ENCODE measurements at places on chromosomes 6 and 20.

DNA sequence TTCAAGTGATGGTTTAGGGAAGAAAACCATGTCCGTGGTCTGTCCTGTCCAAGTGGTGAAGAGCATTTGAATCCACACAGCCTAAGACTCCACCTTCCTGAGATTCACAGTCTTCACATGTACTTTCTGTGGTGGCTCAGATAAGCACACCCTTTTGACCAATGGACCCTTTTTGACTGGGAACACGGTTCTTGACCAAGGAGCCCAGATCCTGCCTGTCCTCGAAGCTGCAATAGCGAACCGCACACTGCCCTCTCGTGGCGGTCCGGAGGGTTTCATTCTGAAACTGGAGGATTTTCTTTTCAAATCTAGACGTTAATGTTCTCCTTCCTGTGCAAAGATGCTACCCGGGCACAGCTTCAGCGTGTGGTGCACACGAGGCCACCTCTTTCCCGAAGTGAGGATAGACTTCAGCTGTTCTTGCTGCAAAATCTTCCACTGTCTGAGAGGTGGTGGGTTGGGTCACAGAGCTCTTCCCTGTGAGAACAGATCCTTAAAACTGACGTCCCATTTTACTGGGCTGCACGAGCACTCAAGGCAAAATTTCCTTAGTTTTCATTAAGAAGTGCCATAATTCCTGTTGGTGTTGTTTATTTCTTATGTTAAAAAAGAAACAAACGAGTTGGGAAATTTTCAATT, 90.5 kb downstream of the SYNJ2 start:
- DNase-seq, result peak; percentile 72

DNA sequence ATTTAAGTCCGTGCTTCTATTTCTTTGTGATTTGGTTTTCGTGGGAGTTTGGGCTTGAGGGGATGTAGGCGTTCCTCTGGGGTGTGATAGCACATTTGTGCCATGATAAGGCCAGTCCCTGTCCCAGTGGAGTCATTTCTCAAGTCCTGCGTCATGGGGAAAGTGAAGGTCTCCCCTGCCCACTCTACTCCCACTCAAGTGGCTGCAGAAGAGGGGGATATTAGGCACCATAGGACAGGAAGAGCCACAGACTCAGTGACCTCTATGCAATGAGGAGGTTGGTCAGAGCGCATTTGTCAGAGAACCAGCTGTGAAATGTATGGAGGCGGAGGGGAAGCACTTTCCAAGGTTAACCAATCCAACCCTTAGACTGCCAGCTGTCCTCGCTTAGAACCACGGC, 51.9 kb upstream of the EDN1 start:
- no peak for DNase-seq

- peak; percentile 40 for DNase-seq
These were observed 4.6 kb downstream of the MEA1 start for GRCh38 chr6:43009124-43009523.

- DNase-seq, result peak; percentile 67
These were observed 58.2 kb upstream of the TRAF3IP2 start for GRCh38 chr6:111663692-111664564.

- DNase-seq, result no peak
These were observed 104.7 kb upstream of the CEP85L start for GRCh38 chr6:118755941-118756646.

GRCh38 chr6:130912434-130912833, 85.2 kb downstream of the SMLR1 start:
- DNase-seq, result no peak

DNA sequence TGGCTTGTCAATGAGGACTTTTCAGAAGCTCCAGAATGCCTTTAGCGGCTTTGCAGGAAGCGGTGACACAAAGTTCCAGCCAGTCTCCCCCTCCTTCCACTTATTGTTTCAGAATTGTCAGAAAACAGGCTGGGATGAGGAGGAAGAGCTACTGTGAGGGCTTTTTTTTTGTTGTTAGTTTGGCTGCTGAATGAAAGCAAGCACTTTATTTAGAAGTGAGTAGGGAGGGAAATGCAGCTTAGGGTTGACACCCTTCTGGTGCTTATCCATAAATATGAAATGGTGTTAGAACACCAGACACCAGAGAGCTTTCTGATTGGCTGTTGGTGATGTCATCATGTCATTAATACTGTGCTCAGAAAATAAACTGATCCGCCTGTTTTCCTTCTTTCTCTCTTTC, 251.5 kb downstream of the SOX4 start:
- DNase-seq, result no peak

- peak; percentile 69 for DNase-seq
These were observed 16.1 kb downstream of the TTPAL start for GRCh38 chr20:44491635-44492395.

GRCh38 chr20:36585410-36586125, 12.2 kb downstream of the TGIF2 start:
- peak; percentile 66 for DNase-seq

DNA sequence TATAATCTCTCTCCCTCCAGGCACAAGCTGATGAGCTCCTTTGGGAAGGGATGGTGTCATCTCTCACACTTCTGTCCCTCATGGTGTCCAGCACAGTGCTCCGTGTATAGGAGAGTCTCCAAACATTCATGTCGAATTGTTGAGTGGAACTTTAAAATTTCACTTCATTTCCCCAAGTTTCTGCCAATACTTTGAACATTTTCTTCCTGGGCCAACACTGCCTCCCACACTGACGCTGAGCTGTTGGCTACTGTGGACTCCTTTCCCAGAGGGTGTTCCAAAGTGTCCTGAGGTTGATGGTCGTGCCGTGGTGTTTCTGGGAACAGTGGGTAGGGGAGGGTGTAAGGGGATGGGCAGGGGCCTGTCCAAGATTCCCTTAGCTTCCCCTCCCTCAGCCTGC, 122.7 kb downstream of the TIAM2 start:
- no peak for DNase-seq

GRCh38 chr6:137744877-137745276, 122.2 kb upstream of the TNFAIP3 start:
- DNase-seq, result no peak

DNA sequence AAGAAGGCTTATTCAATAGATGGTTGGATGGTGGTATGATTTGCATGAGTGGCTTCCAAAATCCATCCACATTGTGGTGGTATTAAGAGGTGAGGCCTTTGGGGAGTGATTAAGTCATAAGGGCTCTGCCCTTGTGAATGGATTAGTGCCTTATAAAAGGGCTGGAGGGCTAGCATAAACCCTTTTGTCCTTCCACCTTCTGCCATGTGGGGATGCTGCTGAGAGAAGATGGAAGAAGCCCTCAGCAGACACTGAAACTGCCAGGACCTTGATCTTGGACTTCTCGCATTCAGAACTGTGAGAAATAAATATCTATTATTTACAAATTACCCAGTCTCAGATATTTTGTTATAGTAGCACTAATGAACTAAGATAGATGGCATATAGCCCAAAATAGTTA, 27.8 kb upstream of the SRPK1 start:
- no peak for DNase-seq

DNA sequence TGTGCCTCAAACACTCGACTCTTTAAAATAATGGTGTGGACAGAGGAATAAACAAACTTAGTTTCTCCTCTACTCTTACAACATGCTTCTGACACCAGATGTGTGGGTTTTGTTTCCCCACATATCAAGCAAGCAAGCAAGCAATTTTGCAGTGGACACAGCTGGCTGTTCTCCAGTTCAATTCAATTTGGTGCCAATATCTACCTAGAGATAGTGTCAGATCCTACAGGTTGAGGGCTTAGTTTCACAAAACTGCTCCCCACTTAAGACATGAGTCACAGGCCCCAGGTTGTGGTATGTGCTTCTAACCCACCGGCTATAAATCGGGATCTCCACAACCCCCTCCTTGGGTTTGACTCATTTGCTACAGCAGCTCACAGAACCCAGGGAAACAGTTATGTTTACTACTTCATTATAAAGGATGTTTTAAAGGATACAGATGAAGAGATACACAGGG, 131.4 kb upstream of the TRAF3IP2 start:
- DNase-seq, result peak; percentile 71

DNA sequence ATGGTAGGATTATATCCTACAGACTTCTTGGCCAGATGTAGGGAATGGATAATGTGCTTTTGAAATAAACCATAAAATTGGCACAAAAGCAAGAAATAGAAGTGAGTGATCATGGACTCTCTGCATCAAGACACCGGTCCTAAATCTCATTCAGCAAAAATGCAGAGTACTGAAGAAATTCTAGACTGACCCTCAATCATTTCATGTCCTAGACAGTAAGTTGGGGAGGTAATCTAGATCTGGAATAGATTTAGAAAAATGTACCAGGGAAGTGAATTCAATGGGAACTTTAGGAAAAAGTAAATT, 69.7 kb upstream of the ADTRP start:
- peak; percentile 12 for DNase-seq

DNA sequence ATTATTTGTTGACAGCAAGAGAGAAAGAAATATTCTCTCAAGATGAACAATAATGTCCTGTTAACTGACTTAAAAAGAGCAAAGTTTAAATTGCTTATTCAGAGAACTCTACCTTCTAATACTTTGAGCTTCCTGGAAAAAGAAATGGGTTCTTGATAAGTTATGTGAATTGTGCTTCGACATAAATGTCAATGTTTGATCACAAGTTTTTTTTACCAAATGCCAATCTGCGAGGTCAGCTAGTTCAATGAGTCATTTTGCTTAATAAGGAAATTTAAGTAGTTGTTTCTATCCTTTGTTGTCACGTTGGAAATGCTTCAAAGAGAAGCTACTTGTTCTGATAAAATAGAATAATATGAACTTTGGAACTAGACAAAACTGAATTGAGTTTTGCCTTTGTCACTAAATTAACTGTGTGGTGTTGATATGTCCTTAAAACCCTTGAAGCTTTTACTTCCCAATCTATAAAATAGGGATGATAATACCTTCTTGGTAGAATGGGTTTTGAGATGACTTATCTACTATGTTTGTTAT, 642.1 kb upstream of the FLRT3 start:
- no peak for DNase-seq

- peak; percentile 3 for DNase-seq
These were observed 44.0 kb upstream of the DOK5 start for GRCh38 chr20:54431156-54431944.

GRCh38 chr20:19347943-19348456, 135.6 kb downstream of the SLC24A3 start:
- no peak for DNase-seq

- DNase-seq, result peak; percentile 59
These were observed 858 bp upstream of the PTPRK start for GRCh38 chr6:128521282-128521632.

DNA sequence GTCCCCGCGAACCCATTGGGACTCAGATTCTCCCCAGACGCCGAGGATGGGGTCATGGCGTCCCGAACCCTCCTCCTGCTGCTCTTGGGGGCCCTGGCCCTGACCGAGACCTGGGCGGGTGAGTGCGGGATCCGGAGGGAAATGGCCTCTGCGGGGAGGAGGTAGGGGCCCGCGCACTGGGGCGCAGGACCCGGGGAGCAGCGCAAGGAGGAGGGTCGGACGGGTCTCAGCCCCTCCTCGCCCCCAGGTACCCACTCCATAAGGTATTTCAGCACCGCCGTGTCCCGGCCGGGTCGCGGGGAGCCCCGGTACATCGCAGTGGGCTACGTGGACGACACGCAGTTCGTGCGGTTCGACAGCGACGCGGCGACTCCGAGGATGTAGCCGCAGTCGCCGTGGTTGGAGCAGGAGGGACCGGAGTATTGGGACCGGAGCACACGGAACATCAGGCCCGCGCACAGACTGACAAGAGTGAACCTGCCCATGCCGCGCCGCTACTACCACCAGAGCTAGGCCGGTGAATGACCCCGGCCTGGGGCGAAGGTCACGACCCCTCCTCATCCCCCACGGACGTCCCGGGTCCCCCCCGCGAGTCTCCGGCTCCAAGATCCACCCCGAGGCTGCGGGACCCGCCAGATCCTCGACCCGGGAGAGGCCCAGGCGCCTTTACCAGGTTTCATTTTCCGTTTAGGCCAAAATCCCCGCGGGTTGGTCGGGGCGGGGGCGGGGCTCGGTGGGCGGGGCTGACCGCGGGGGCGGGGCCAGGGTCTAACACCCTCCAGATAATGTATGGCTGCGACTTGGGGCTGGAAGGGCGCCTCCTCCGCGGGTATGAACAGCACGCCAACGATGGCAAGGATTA, 15.7 kb upstream of the HLA-A start:
- peak; percentile 71 for DNase-seq

DNA sequence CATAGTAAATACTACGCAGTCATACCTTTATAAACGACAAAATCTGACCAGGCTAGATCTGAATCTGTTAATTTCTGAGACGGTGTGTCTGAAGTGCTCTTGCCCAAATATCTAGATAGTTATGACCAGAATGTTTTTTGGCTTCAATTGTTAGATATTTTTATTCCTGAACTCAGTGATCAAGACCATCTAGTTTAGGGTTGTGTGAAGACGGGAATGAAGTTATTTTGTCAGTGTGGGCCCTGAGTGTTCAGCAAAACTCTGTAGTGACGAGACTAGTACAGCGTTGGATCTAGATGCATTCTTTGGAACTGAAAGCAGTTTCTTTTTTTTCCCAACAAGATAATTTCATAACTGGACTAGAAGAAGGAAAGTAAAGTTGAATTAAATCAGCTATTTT, 3.1 kb downstream of the STXBP5 start:
- peak; percentile 29 for DNase-seq

- DNase-seq, result no peak
These were observed 40.2 kb upstream of the CRISP1 start for GRCh38 chr6:49906526-49906925.

GRCh38 chr6:2797564-2798031, 32.4 kb downstream of the WRNIP1 start:
- DNase-seq, result no peak

DNA sequence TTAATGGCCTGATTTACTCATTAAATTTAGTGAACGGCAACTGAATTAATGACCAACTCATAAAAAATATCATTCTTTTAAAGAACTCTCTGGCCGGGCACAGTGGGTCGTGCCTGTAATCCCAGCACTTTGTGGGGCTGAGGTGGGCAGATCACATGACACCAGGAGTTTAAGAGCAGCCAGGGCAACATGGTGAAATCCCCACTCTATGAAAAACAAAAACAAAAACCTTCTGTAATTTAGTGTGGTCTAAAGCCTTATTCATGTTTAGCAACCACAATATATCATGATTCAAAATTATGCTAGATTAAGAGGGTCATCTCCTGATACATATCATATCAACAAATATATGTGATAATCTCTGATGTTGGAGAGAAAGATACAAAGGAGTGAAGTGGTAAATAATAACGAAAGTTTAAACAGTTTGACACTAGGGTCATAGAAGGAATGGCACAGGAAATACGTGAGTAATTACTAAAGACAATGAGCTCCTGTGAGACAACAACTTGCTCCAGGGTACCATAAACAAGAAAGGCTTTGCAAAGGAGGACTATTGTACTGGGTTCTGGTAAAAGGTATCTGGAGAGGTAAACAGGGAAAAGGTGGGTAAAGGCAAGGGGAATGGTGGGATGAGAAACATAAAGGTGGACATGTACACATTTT, 5.7 kb downstream of the ELOVL4 start:
- no peak for DNase-seq

GRCh38 chr20:60049601-60050000, 91.4 kb downstream of the CDH26 start:
- no peak for DNase-seq

Measured in AG10803 (cell line).